ENCODE measurements at places on chromosomes 1 and 21.
A peak's percentile ranks its signal among the peaks of the same experiment; 100 is the strongest.

GRCh38 chr1:91755702-91756287, 130.2 kb downstream of the TGFBR3 start:
- DNase-seq = no peak

DNA sequence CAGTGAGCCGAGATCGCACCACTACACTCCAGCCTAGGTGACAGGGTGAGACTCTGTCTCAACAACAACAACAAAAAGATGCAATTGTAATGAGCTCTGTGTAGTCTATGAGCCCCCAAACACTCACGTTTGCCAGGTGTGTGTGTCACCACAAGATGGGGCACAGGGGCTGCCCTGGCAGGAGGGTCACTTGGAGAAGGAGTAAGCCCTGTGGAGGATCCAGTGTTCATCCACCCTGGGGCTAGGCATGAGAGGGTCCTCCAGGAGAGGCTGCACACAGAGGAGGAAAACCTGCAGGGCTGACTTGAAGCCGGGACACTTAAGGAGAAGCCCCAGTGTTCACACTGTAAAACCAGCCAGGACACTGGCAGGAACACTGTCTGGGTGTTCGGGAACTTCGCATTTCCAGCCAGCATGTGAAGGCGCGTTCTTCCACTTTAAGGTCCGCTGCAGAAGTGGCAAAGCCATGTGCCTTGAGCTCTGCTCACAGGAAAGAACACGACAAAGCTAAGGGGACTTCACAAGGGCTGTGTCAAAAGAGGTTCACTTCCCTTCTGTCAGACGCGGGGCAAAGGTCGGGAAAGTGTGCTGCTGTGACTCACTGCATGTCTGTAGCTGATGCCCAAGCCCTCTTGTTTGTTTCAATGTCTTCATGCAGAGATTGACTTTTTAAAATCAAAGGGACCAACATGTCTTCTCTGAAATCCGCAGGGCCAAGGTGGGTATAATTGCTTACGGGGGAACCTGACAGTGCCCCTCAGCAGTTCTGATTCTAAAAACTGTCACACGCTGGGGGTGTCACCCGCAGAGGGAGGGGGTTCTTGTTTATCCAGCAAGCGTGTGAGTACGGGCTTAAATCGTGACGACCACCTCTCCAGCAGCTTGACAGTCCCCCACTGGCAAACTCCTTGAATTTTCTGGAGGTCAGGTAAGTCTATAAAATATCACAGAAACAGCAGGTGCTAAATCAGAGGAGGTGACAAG, 102.8 kb downstream of the RIPK4 start:
- no peak for DNase-seq

- no peak for DNase-seq
These were observed 1671.1 kb downstream of the MRPL39 start for GRCh38 chr21:23936224-23936623.

DNA sequence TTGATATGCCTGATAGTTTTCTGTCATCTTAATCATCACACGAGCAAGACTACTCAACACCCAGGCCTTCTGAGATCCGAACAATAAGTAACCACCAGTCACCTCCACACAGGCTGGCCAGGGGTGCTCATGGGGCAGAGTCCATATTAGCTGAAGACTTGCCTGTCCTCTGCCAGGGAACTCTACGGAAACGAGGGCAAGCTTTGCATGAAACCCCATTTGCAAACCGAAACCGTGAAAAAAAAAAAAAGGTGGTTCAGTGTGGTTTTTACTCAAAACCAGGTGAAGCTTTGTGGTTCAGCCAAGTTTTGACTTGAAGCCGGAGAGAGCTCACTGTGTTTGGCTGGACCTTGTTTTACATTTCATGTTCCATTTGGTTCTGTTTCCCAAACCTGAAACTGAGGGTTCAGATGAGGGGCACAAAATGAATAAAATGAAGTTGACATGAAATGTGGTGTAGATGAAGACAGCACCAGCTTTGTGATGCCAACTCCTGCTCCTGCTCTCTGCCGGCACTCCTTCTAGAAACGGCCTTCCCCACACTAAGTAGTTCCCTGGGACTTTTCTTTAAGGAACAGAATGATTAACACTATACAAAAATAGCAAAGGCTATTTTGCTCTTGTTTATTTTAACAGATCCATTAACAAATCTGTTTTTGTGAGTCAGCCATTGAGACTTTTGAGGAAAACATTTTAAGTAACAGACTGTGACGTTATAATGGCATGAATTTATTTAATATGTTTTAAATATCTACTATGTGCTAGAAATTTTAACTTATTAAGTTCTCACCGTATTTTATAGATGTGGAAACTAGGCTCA, 74.7 kb downstream of the RUNX1 start:
- DNase-seq = peak; percentile 55

DNA sequence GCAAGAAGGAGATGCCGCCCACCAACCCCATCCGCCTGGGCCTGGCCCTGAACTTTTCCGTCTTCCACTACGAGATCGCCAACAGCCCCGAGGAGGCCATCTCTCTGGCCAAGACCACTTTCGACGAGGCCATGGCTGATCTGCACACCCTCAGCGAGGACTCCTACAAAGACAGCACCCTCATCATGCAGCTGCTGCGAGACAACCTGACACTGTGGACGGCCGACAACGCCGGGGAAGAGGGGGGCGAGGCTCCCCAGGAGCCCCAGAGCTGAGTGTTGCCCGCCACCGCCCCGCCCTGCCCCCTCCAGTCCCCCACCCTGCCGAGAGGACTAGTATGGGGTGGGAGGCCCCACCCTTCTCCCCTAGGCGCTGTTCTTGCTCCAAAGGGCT, 732 bp downstream of the SFN start:
- DNase-seq = no peak

GRCh38 chr1:23916209-23917131, 3.3 kb upstream of the CNR2 start:
- DNase-seq = peak; percentile 74

- no peak for DNase-seq
These were observed 21.1 kb downstream of the CD53 start for GRCh38 chr1:110893908-110894490.

DNA sequence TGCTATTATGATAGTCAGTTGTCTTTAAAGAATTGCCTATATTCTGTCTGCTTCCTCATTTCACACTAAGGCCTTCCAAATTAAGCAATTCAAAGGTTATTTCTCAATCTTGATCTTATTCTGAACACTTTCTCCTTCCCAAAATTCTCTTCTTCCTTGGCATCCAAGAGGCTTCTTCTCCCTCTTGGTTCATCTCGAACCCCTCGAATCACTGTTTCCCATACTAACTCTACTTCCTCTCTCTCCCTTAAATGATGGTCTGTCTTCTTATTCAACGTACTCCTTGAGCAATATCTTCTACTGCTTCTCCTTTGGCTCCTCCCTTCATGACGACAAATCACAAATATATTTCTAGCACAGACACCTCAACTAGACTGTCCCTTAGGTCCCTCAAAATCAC, 4.5 kb downstream of the COPA start:
- no peak for DNase-seq

GRCh38 chr1:9784508-9785133, 39.1 kb downstream of the CLSTN1 start:
- DNase-seq = peak; percentile 64

- no peak for DNase-seq
These were observed 185.0 kb downstream of the DNAH14 start for GRCh38 chr1:225114354-225114990.

- DNase-seq = no peak
These were observed 151.1 kb upstream of the CAMK1G start for GRCh38 chr1:209432443-209432825.

Measured in germinal center (tissue), 1 donor.